ENCODE measurements at places on chromosomes 12 and 14.

DNA sequence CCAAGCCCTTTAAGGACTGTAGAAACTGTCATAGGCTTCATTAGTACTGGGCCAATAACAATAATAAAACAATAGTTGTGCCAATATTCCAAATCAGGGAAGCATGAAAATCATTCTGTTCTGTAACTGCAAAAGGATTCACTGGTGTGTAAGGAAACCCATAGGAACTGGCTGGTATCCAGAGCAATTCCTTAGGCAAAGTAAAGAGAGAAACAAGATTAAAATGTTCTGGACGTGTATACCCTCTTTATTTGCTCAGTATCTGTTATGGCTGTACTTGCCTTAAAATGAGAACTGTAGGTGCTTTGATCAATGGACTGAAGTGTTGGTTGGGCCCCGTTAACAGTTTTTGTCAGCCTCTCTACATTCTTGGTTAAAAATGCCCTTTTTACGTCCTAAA lies 72.4 kb upstream of the STAC3 start:
- no peak for DNase-seq

GRCh38 chr14:21118933-21119332 lies 18.1 kb downstream of the TMEM253 start:
- DNase-seq, result no peak

GRCh38 chr14:60093606-60094005 lies 1.9 kb downstream of the PCNX4 start:
- DNase-seq, result no peak

GRCh38 chr12:89250213-89250612 lies 102.1 kb downstream of the DUSP6 start:
- no peak for DNase-seq

DNA sequence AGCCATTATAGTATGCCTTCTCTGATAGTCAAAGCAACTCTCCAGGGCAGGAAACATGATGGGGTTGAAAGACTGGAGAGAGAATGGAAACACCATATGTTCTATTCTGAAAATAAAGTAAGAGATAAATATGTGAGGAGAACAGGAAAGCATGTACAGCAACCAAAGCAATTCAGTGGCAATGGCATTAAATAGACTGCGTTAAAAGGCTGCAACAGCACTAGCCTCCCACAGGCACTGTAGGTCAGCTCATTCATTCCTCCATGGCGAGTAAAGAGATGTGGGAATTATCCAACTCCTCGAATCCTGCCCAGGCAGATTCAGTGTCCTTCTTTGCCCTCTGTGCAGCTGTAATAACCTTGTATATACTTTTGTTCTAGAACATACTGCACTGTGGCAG lies 43.8 kb downstream of the ANO6 start:
- no peak for DNase-seq

GRCh38 chr12:91811481-91812287 lies 334.0 kb downstream of the BTG1 start:
- peak; percentile 83 for DNase-seq

- no peak for DNase-seq
Measured at GRCh38 chr12:31494455-31494854, 96.5 kb downstream of the DENND5B start.

DNA sequence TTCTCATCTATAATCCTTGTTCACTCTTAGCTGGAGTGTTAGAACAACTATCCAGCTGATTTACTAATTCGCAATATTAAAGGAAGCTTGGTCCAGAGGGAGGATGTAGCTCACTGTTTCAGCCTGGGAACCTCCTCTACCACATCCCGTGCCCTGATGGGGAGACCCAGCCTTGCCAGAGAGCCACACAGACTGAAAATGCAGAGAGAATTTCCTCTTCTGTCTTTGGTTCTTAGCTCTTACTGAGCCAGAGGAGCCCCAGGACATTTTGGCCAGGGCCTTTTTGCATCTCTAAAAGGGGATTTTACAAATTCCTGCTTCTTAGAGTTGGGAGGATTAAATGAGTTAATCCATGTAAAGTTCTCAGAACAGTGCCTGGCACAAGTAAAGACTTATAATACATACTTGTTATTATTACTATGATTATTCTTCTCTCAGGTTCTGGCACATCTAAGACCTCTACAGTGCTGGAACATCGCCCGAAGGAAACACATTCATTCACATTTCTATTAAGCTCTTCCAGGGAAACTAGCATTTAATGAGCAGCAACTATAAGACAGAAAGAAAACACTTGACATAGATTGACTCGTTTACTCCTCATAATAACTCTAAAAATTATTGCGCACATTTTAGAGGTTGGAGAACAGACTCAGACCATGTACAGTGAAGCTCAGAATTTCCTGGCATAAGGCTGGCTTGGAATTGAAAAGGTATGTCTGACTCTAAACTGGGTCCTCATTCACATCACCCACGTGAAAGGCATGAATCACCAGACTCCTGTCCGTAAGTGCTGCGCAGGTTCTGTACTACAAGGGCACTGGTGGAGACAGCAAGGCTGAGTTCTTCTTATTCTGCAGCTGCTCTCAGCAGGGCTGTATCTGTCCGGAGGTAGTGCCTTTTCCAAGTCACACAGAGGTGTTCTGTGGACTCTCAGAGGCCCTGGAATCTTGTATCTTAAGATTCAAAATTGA lies 27.8 kb upstream of the AEBP2 start:
- no peak for DNase-seq

- no peak for DNase-seq
Measured at GRCh38 chr12:120956579-120957300, 21.6 kb upstream of the HNF1A start.

DNA sequence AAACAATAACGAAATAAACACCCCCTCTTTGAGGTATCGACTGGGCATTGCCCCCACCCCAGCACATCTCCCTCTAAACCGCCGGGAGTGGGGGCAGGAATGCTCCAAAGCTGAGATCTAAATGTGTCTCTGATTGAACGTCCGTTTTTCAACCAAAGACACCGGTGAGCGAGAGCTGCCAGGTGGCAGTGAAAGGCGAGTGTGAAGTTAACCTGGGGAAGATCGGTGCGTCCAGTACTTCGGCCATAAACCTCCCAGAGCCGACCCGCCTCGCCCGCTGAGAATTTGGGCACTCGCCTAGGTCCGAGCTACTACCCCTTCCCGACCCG lies 625 bp downstream of the ANGEL1 start:
- DNase-seq, result no peak

GRCh38 chr14:32166029-32166428 lies 35.8 kb upstream of the RNU6-7 start:
- no peak for DNase-seq

DNA sequence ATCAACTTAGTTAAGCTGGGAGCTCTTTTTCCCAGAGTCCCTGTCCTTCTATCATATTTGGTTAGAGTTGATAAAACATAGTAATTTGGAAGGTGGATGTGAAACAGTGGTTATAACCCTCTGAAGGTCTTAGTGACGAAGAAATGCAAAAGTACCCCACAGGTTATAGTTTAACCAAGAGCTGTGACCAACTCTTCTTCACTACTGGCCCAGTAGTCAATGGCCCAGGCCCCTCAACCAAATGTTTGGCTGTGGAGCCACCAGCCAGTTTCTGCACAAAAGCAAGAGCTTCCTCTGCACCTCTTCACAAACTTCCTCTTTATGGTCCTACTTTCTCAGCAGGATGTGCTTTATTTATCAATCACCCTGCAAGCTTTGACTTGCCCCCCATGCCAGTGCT lies 132.6 kb downstream of the BMP4 start:
- DNase-seq, result no peak

DNA sequence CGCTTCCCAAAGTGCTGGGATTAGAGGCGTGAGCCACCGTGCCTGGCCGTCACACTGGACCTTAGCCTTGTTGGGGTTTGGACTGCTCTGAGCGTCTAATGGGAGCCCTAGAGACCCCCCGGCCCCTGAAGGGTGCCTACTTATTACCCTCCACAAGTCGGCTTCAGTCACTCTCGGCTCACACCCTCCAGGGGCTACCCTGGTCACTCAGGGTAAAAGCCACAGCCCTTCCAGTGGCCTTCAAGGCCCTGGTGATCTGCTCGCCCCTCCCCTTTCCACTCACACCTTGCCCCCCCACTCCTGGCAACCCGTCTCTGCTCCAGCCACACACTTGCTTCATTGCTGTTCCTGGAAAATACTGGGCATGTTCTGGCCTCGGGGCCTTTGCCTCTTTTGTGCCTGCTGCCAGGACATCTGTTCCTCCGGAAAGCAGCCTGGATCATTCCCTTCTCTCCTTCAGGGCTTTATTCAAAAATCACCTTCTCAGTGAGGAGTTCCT lies 3.6 kb upstream of the MORN3 start:
- no peak for DNase-seq

GRCh38 chr12:46788072-46788887 lies 37.5 kb downstream of the SLC38A4 start:
- no peak for DNase-seq

GRCh38 chr12:8088574-8088973 lies 6.5 kb downstream of the NECAP1 start:
- DNase-seq, result no peak

GRCh38 chr12:125015680-125016310 lies 22.4 kb downstream of the BRI3BP start:
- DNase-seq, result no peak

DNA sequence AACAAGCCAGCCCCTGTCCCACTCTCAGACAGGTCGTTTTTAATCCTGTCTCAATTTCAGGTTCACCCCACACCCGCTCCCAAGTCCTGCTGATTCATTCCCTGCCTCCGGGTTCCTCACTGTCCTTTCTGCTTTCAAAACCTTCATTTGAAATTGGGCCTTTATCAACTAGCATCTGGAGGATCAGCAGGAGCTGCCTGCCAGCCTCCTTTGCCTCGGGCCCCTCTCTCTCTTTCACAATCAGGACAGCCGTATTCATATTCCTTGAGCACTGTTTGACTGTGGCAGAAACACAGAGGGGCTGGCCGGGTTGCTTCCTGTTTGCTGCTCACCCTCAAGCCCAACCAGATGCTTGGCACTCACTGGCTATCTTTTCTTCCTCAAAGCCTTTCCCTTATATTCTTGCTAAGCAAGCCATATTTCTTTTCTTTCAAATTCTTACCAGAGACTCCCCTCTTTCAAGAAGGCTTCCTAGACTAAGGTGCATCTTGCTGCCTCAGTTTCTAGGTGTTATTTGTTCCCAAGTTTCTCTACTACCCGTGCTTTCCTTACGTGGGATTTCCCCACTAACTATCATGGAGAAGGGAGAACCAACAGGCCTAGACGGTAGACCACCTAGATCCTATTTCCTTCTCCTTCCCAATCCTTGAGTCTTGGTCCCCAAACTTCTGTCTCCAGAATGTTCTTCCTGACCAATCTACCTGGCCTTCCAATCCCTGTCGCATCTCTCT lies 3.0 kb downstream of the GALNT6 start:
- no peak for DNase-seq

DNA sequence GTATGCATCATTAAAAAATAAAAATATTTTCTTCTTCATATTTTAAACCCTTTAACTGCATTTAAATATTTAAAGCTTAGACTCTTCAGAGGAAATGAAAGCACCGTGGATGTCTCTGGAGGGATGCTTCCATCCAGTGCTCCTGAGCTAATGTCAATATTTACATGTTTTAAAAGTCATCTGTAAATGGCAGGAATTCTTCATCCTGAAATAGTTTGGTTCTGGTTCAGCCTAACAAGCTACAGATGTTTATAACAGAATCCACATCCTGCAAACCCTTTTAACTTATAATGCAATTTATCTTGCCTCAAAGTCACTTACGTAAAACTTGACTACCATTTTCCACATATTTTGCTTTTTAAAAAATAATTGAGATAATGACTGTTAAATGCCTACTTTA lies 1207.3 kb downstream of the SLC16A7 start:
- no peak for DNase-seq

DNA sequence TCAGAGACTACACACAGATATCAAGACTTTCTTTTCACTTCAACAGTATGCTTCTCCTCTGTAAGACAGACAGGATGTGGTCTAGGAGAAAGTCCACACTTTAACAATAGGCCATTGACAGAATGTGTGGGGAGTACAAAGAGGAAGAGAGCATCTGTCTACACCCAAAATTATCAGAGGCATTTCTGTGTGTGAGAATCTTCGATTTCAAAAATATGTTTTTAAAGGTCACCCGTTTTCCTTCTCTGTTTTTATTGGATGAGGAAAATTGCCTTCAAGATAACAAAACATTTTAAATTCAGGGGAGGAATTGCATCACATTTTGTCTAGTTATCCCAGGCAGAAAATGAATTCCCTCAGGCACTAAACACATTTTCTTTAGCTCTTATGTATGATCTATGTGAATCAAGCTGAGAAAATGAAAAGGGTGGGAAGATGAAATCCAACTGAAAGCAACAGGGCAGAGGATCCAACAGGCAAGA lies 16.4 kb downstream of the NAV3 start:
- DNase-seq, result no peak

GRCh38 chr14:70909733-70910614 lies 2.7 kb downstream of the PCNX1 start:
- DNase-seq, result no peak

GRCh38 chr14:56514663-56515371 lies 64.8 kb upstream of the TMEM260 start:
- no peak for DNase-seq

DNA sequence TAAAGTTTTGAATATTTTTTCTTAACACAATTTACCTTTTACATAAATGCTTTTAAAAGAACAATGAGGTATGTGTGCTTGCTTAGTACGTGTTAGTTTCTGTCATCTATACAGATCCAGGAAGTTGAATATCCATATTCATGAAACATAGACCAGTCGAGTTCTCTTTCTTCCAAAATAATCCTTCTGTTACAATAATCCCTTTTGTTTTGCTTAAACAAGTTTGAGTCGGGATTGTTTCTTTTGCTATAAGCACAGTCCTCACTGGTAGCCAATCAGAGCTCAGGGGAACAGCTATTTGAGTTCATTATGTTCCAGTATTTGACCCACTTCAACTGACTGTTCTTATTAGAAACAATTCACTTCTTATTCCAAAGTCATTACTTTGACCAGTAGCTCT lies 214.7 kb upstream of the FLRT2 start:
- no peak for DNase-seq

DNA sequence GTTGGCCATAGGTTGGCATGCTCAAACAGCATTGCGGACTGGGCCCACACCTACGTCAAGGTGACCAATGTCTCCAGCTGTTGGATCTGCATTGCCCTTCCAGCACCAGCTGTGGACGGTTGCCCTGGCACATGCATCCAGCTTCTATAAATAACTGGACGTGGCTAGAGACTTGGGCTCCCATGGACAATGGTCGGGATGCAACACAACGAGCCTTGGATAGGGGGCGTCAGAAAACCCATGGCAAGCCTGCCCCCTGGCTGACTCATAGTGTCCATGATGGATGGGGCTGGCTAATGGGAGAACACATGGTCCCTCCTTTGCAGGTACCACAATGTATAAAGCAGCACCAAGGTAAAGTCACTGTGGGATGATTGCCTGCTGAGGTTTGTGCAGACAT lies 331.6 kb upstream of the FAR2 start:
- DNase-seq, result no peak

- no peak for DNase-seq
Measured at GRCh38 chr12:99111600-99111999, 466.5 kb downstream of the APAF1 start.

- no peak for DNase-seq
Measured at GRCh38 chr12:67531051-67531450, 117.5 kb upstream of the DYRK2 start.

DNA sequence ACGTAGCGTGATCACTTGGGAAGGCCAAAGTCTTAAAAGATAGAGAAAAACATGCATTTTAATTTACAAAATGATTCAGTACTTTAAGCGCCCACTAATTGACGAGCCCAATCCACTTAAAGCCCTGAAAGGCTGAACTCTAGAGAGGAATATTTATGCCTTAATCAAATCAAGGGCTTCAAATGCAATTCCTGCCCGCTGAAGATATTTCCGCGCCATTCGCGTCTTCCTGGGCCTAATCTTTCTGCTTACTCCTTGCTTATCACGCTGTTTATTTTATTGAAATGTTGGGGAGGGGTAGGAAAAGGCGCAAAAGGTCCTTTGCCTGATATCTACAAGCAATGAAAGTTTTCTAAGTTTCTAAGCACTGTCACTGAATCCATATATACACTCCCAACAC lies 4.0 kb downstream of the TBX3 start:
- DNase-seq, result no peak

Data from tibial nerve (tissue), 4 donors.